ENCODE measurements at places on chromosomes 1 and 21.

DNA sequence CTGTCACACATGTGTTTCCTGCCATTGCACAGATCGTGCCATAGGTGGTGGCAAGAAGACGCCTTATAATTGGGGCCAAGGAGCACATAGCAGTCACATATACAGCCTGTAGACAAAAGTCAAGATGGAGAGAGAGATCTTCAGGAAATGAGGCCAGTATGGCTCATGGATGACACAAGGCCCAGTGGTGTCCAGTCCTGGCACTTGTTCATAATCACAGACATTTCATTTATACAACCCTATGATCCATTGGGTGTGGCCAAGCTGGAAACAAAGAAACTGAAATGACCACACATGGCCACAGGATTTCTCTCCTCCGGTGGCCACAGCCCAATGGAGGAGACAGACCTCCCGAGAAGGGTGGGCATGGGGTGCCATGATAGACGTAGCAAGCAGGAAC lies 78.5 kb upstream of the KAZN start:
- no peak for DNase-seq

DNA sequence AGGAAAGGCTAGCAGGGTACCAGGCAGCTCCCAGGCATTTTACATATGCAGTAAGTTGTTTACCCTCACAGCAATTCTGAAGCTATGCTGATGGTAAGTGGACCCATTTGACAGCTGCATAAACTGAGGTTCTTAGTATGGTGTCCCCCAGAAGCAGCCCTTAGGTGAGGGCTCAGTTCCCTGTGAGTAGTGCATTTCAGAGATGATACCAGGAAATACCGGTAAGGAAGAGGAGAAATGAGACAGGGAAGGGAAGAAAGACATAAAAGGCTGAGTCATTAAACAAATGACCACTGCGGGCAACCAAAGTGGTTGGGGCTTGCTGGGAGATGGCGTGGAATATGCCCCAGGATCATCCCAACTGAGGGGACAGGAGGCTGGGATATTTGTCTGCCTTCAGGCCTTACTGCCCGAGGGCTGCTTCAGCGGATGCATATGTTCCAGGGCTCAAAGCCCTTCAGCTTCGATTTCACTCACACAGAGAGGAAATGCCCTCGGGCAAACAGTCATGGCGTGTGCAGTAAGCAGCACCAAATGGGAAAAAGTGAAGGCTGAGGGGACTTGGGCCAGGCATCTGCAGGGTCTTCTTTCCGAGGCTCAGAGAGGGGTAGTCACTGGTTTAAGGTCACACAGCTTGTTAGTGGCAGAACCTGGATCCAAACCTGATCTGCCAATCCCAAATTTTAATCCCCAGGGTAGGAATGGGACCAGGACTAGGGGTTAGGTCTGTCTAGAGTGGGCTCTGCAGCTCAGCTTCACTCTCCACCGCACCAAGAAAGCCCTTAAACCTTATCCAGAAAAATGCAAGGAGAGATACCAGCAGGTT lies 133.7 kb upstream of the RUNX3 start:
- no peak for DNase-seq

DNA sequence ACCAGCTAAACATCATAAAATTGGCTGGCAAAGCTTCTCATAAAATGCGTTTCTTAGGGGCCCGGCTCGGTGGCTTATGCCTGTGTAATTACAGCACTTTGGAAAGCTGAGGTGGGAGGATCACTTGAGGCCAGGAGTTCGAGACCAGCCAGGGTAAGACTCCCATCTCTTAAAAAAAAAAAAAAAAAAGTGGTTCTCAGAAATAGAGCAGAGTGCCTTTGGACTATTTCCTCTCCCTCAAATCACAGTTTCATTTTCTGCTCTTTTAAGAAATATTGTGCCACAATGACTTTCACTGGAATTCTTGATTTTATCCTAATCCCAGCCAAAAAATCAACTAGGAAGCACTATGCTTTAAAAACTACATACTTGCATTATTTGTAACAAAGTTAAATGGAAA lies 13.3 kb downstream of the HSF2BP start:
- DNase-seq = no peak

DNA sequence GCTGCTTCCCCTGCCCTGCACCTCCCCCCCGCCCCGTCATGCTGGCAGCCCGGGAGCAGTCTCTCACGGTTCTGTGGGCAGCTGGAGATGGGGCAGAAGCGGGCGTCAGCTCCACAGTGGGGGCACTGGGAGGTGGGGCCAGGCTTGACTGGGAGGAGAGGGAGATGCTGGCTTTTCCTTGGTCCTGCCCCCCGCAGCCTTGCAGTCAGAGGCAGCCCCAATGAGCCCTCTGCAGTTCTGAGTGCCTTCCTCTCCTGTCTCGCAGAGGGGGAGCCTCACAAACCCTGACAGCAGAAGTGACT lies 21.7 kb downstream of the ARHGEF10L start:
- no peak for DNase-seq

DNA sequence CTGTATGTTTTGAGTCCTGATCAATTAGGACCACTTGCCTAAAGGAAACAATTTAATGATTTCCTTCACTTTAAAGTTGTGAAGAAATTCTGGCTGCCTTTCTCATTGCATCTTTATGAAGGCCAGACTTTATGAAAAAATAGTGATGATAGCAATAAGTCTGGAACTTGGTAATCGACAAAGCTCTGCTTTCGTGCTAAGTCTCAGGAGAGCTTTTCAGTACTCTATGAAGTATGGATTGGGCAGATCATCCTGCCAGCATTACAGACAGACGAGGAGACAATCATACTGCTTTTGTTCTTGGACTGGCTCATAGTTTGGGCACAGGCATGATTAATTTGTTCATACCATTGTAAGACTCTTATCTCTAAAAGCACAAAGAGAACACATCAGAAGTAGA lies 45.5 kb upstream of the KCNJ15 start:
- no peak for DNase-seq

DNA sequence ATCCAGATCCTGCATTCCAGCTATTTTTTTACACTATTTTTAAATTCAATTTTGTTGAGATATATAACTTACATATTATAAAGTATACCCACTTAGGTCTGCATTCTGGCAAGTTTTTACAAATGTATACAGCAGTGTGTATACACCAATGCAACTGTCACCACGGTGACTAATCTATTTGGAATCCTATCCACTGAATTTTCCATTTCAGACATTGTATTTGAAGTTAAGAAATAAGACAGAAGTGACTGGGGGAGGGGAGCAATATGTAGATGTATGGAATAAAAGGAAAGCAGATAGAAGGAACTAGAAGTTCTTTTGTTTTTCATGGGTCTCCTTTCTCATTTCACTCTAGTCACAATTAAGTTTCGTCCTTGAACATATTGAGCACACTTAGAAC lies 431.5 kb upstream of the CHRM3 start:
- DNase-seq = no peak

- no peak for DNase-seq
Measured at GRCh38 chr21:37139154-37139553, 66.1 kb downstream of the TTC3 start.

DNA sequence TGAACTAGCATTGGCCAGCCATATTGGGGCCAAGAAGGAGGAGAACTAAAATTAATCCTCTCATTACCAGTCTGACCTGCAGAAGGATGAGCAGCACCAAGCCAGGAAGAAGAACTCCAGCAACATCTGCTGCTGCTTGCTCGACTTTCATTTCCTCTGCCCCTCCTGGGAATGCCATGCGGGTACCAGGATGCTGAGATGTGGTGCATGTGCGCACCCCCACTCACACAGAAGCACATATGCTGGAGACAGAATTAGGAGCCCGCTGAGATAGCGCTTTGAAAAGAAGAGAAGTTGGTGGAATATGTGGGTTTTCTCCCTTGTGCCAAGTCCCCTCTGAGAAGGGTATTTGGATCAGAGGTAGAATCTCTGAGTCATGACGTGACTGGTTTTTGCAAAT lies 70.4 kb downstream of the PLXNA2 start:
- DNase-seq = no peak

GRCh38 chr1:208475951-208476845 lies 232.0 kb upstream of the PLXNA2 start:
- no peak for DNase-seq

- DNase-seq = no peak
Measured at GRCh38 chr1:174911606-174912005, 88.1 kb upstream of the CACYBP start.

DNA sequence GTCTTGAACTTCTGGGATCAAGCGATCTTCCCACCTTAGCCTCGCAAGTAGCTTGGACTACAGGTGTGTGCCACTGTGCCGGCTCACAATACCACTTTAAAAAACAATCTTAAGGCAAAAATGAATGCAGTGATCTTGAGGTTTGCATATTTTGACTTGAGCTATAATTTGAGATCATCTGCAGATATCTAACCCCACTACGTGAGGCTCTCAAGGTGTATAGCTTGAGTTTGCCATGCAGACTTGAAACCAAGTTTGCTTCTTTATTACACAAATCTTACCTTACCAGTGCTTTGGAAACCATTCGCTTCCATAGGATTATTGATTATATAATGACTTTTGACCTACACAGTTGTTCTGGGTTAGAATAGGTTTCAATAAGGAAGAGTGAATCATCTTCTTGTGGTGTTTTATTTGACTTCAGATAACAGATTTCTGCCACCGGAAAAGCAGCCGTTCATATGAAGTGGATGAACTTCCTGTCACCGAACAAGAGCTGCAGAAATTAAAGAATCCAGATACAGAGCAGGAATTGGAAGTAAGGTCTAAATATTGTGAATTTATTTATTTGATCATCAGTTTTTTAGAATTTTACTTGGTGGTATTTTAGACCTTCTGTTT lies 155.1 kb downstream of the VPS13D start:
- peak; percentile 33 for DNase-seq

GRCh38 chr1:163673759-163674151 lies 352.0 kb downstream of the NUF2 start:
- no peak for DNase-seq

- no peak for DNase-seq
Measured at GRCh38 chr1:3003039-3003940, 18.0 kb upstream of the ACTRT2 start.

DNA sequence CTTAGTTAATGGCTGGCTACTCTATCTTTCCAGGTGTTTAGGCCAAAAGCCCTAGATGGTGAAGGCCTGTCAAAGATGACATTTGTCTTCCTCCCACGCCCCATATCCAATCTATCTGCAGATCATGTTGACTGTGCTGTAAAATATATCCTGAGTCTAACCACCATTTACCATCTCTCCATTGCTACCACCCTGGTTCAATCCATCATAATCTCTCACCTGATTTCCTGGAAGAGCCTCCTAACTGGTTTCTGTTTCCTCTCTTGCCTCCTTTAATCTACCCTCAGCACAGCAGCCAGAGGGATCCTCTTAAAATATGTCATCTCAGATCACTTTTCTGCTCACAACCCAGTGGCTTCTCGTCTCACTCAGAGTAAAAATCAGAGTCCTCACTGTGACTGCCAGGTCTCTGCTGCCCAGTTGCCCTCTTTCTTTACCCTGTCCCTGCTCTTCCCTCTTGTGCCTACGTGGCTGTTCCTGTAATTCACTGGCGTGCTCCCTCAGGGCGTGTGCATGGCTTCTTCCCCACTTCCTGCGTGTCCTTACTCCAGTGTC lies 17.8 kb downstream of the TMEM50A start:
- DNase-seq = no peak

DNA sequence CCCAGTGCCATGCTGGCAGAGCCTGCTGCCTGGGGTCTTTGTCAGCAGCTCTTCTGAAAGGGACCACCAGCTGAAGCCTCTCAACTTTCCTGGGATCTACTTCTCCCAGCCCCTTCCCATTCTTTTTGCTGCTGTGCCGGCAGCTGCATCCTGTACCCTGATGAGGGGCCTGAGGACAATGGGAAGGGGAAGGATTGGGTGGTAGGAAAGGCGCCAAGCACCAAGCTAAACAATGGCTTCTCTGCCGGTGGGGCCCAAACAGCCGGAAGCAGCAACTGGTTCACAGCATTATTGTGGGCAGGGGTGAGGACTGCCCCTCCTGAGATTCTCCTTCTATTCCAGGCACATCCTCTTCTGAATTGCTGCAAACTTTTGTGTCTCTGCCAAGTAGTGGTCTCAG lies 5.0 kb upstream of the EFCAB14 start:
- DNase-seq = no peak

Data from stimulated activated CD4-positive, alpha-beta T cell treated with anti-CD3 and anti-CD28 coated beads, Interleukin-4, amount 100 ng/mL, for 24 hours (primary cell).